Regular cardiac myocyte (primary cell): ENCODE measurements at places on chromosomes 7 and 10. TPM values are rescaled to one million over a fixed set of nuclear protein-coding genes. Genes with fewer than 3 reads are reported as not detected.

OR9A2 gene
- 0.19 TPM in 1 of 2 replicates, not detected in the other for total RNA-seq

KLLN gene
- 0.58 and 0.85 TPM in 2 replicates for total RNA-seq

DRGX gene
- not detected in 2 replicates for total RNA-seq

IGF2BP3 gene
- 20.3 and 36.0 TPM in 2 replicates for total RNA-seq

TET1 gene
- 1.7 and 4.2 TPM in 2 replicates for total RNA-seq

PDGFA gene
- total RNA-seq, result 45.4 and 90.9 TPM in 2 replicates

ZNF804B gene
- not detected in 2 replicates for total RNA-seq

SIRT1 gene
- 11.6 and 12.7 TPM in 2 replicates for total RNA-seq

CPA5 gene
- not detected in 2 replicates for total RNA-seq

CCDC126 gene
- total RNA-seq, result 9.0 and 15.8 TPM in 2 replicates

CTAGE4 gene
- 0.19 and 0.28 TPM in 2 replicates for total RNA-seq
